ENCODE measurements at places on chromosomes 7 and 10.

DNA sequence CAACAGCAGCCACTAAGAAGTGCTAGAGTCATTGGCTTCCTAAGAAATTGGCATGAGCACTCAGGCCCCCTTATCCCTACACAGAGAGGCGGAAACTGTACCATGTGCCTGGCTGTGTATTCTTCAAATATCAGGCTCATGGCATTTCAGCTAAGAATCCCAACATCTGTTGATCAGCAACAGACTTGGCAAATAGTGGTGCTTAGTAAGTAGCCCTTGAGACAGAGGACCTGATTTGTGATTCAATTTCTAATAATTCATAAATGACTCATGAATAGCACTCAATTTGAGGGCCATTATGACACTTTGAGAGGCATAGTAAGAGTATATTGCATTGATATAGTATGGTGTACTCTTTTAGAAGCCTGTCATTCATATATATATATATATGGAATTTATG lies 309.1 kb downstream of the LRMDA start:
- no peak for DNase-seq

DNA sequence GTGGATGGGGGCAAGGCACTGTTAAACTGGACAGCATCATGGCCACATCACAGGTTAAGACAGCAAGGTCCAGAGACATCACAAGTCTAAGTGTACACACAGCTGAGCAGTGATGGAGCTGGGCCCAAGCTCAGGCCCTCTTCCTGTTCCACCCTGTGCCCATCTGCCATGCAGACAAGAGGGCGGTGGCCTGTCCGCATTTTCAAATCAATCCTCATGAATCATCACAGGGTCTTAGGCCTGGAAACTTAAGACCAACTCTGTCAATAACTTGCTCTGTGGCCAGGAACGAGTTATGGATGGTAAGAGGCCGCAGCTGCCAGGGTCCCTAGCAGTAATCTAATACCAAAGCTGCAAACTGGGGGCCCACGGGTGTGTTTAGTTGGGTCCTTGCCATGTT lies 3.2 kb downstream of the C10orf105 start:
- DNase-seq = no peak

- no peak for DNase-seq
Measured at GRCh38 chr10:111083222-111084095, 6.6 kb downstream of the ADRA2A start.

DNA sequence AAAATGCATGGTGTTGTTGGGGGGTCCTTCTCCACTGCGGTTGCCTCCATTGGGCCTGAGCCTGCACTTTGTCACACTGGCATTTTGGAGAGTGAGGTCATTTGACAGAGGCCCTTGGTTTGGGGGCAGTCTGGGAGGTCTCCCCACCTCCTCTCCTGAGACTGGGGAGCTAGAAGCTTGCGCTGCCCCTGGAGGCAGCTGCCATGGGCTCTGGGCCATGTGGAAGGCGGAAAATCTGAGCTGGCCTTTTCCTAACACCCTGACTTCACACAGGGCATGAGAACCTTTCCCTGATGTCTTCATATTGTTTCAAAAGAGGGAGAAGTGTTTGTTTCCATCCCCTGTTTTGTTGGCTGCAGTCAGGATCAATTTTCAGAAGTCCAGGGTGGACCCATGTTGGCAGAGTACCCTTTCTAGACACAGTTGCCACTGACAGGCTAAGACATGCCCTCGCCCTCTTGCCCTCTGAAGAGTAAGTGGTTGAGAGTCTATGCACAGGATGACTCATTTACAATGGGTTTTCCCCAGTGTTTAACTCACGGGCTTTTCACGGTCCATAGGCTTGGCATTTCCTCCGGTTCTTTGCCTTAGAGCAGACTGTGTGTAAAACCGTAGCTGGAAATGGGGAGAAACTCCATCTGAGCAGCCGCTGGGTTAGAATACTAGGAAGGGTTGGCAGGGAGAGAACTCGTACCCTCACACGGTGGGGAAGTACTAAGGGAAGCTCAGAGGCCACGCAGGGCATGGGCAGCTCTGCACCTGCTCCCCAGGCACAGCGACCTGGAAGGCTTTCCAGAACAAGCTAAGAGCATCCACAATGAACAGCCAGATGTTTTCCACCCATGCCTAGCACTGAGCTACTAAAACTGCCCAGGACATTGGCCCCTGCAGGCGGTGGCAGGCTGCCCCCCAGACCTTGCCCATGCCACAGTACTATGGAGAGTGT lies 655.0 kb downstream of the SDK1 start:
- no peak for DNase-seq

GRCh38 chr7:132575982-132576720 lies at the start of gene PLXNA4:
Gene PLXNA4, minus strand, starts transcription at chr7:132576470. Its CDS starts 67,777 bp downstream, at chr7:132508693.
- DNase-seq = no peak

DNA sequence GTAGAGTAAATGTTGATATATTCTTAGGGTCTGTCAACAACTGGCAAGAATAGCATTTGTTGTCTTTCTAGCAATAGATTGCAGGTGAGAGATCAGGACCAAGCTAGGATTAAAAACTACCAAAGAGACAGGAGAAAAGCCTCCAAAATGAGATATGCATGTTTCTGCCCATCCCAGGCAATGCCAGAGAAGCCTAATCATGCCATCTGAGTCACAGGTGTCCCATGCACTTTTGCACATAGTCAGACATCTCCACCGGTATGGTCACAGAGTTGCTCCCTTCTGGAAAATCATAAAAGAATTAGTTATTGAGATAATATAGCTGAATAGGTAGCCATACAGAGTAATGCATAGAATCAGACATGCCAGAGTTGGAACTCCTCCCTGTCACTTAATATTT lies 50.6 kb downstream of the PDK4 start:
- no peak for DNase-seq

DNA sequence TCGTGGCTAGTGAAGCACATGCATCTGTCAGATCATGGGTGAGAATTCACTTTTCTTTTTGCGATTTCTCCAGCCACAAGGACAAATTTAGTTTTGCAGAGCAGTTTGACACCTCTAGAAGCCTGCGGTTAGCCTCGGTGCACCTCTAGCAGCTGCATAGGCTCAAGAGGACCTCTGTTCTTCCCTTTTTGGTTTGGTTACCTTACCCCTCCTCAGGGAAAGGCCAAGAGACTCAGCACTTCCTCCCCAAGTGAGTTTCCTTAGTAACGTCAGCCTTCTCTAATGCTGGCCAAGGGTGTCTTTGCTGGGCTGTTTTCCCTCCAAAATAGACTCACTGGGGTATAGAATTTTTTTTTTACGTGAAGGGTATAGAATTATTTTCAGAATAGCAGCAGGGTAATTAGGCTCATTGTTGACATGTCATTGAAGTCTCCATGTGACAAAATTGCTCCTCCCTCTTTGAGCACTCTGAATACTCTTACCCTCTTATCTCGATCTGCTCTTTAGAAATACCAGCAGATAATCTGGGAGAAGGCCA lies 97.8 kb downstream of the AUTS2 start:
- no peak for DNase-seq

GRCh38 chr7:141441837-141442627 lies 109.2 kb upstream of the AGK start:
- DNase-seq = no peak

- no peak for DNase-seq
Measured at GRCh38 chr7:155579565-155579964, 33.2 kb upstream of the CNPY1 start.

GRCh38 chr10:19412531-19412930 lies 363.9 kb downstream of the MALRD1 start:
- no peak for DNase-seq

- no peak for DNase-seq
Measured at GRCh38 chr7:18754766-18755165, 259.2 kb downstream of the HDAC9 start.

DNA sequence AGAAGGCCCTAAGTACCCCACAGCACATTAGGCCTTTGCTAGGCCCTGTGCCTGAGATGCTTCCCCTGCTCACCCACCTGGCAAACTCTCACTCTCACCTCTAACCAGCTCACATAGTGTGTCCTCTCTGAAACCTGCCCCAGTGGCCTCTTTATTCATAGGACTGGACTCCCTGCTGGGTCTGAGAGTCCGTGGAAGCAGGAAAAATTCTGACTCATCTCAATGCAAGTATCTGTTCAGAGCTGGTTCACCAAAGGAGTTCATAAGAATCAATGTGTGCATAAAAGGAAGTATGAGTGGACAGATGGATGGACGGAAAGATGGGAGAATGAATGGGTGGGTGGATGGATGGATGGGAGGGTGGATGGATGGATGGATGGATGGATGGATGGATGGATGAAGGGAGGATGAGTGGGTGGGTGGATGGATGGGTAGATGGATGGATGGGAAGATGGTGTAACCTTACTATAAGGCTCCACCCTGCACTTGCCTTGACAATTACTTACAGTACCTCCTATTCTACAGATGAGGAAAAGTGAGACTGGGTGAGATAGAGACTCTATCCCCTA lies 111.2 kb upstream of the ZMIZ1 start:
- no peak for DNase-seq

DNA sequence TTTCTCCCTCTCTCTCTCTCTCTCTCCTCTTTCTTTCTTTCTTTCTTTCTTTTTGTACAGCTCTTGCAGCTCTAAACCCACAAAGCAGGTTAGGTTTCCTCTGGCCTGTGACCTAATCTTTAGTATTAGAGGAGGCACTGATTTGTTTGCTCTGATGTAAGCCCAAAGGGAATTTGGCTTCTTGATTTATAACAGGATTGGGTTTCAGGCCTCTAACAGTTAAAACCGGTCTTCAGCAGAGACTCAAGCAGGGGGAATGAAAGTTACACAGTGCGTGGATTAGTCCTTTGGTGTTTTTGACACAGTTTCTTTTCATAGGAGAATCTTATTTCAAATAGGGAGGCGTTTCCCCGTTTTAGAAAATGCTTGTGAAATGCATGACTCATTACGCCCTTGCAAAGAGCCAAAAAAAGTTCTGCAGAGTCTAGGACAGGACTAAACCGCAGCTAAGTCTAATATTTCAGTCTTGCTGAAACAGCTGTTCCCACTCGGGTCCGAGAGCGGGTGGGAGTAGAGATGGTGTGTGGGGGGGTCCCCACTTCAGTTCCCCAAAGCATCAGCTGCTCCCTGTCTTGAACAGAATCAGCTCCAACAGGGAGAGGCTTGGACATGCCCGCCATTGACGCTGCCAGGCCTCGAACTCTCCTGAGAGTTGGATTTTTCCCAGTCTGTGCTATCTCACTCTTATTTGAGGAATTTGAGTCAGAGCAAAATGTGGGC lies 296.5 kb upstream of the PITRM1 start:
- DNase-seq = no peak

GRCh38 chr10:71911296-71911953 lies 52.8 kb upstream of the CHST3 start:
- DNase-seq = no peak

- DNase-seq = no peak
Measured at GRCh38 chr7:107113866-107114265, 54.9 kb upstream of the HBP1 start.

GRCh38 chr7:128266883-128267594 lies 26.0 kb downstream of the LEP start:
- no peak for DNase-seq

- DNase-seq = no peak
Measured at GRCh38 chr10:71143170-71143569, 69.2 kb upstream of the UNC5B start.
